ENCODE measurements at places on chromosomes 3 and 15. TPM values are rescaled to one million over a fixed set of nuclear protein-coding genes. Genes with fewer than 3 reads are reported as not detected.
A peak's percentile ranks its signal among the peaks of the same experiment; 100 is the strongest.

- no peak for DNase-seq
Measured at GRCh38 chr15:94847325-94847724, 616.0 kb downstream of the MCTP2 start.

DNA sequence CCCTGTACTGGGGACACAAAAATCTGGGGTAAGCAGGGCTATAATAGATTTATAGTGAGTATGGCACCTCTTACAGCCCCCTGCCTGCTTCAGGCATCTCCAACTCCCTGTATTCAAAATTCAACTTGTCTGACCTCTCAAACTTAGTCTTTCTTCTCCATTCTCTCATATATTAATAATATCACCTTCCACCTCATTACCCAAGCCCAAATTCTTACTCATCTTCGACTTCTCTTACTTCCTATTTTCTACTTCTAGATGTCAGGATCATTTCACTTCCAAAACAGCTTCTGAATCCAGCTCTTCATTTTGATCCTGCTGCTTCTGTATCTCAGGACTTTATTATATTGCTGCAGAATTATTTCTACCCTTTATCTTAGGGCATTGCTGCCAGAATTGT is 290.7 kb downstream of the CHST2 start:
- DNase-seq = no peak

FBXL22 gene
- 29.2 TPM for polyA plus RNA-seq

SOX2 gene
- 0.33 TPM for polyA plus RNA-seq

SOX14 gene
- not detected for polyA plus RNA-seq

- no peak for DNase-seq
Measured at GRCh38 chr3:102353148-102353547, 81.7 kb upstream of the ZPLD1 start.

DNA sequence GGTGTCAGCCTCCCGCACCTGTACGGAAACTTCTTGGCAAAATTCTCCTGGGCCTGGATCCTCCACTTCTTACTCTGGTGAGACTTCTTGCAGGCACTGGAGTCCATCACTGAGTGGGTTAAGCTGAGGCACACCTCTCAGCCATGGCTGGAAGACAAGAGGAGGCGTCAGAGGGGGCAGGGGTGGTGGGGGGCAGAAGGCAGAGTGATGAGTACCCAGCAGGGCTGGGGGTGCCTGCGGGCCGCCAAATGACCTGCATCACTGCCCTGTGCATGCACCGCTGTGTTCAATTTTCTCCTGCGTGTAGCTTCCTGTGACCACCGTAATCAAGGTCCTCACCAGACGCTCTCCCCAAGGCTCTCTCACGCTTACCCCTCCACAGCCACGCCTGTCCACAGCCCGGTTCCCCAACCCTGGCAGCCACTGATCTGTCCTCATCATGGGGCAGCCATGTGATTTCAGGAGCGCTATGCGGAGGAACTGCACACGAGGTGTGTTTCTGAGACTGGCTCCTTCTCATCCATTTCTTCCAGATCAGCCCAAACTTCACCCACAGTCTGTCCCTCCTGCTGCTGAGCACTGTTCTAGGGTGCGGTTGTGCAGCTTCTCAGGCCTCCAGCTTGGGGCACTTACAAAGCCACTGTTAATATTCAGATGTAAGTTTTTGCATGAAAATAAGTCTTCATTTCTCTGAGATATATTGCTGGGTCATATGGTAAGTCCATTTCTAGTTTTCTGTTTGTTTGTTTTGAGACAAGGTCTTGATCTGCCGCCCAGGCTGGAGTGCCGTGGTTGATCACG is 5.2 kb downstream of the C3orf22 start:
- DNase-seq = no peak

GOLGA6D gene
- 0.15 TPM for polyA plus RNA-seq

- peak; percentile 63 for DNase-seq
Measured at GRCh38 chr3:129022114-129023007, 21.3 kb downstream of the EFCC1 start.

GRCh38 chr3:160257606-160258005 is 32.4 kb downstream of the C3orf80 start:
- DNase-seq = no peak

MCTP2 gene
- 1.1 TPM for polyA plus RNA-seq

GRCh38 chr3:114365909-114366308 is 72.1 kb downstream of the TIGIT start:
- no peak for DNase-seq

GRCh38 chr3:141448606-141449220 is 38.1 kb upstream of the RASA2 start:
- DNase-seq = no peak

DNA sequence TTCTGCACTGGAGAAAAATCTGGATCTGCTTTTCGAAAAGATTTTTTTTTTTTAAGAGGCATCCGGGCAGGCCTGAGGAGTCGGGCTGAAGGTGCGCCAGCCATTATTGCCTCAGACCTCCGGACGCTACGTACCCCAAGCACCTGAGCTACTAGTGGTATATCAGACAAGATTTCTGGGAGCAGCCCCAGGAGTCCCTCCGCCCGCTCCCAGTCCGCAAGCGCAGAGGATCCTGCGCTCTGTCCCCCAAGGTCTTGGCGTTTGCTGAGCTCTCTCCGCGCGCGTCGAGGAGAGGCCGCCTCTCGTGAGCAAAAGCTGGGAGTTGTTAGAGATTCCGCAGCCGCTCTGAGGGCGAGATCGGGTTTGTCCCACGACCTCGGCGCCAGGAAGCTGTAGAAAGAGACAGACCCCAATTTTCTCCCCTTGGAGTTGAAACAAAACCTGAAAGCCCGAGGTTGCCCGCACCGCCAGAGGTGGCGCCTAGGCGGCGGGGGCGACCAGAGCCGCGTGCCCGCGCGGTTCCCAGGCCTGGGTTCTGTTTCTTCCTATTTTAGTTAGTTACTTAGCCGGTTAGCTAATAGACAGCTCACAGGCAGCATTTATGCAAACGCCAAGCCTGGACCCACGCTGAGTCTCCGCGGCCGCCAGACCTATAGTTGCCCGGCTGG is 72.5 kb upstream of the POLG start:
- no peak for DNase-seq

- DNase-seq = no peak
Measured at GRCh38 chr3:38533285-38533976, 37.3 kb downstream of the EXOG start.

DNA sequence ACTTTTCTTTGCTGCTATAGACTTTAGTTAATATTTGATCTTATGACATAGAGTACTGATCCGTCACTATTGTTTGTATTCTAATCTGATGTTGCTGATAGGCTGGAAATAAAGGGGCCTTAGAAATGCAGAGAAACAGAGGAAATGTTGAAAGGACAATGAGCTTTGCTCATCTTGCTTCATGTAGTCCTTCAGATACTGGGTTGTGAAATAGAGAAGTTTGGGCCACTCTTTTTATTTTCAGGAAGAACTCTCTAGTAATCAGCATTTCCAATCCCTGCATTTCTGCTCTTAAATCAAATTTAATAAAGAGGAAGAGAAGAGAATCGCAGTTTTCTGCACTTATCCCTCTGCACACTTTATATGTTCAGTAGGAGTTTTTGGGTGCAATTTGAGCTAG is 192.8 kb upstream of the THBS1 start:
- no peak for DNase-seq

TAMM41 gene
- 13.1 TPM for polyA plus RNA-seq
